ENCODE measurements at places on chromosomes 7 and 10.
A peak's percentile ranks its signal among the peaks of the same experiment; 100 is the strongest.

DNA sequence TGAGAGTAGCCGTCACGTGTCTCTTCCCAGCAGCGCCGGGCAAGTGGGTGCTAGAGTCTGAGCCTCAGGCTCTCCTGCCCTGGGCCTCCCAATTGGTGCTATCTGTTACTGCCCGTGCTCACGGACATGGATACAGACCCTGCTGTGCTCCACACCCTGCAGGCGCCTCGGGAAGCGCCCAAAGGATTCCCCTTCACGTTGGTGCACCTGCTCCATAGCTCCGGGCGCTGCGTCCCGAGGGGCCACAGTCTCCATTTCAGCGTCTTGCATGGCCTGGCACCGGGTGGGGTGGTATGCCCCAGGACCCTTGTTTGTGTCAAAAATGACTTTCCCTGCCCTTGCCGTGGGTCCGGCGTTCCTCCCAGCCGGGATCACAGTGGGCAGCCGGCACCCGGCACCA, 13.8 kb upstream of the ZNF212 start:
- DNase-seq, result no peak

- DNase-seq, result no peak
These were observed 190.6 kb downstream of the DIP2C start for GRCh38 chr10:498760-499435.

DNA sequence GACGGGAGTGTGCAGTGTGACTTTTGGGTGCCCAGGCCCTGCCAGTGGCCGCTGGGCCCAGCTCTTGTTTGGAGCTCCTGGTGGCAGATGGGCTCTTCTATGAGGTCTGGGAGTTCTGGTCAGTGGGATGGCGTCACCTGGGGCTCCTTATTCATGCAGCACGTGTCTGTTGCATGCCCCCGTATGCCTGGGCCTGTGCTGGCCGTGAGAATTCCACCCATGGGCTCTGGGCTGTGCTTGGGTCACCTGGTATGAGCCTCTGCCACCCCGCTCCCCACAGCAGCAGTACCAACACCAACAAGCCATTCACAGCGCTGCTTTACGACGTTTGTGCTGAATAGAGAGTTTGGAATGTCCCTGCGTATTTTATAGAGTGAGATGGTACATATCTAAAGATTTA, 27.1 kb downstream of the INPP5A start:
- DNase-seq, result no peak

DNA sequence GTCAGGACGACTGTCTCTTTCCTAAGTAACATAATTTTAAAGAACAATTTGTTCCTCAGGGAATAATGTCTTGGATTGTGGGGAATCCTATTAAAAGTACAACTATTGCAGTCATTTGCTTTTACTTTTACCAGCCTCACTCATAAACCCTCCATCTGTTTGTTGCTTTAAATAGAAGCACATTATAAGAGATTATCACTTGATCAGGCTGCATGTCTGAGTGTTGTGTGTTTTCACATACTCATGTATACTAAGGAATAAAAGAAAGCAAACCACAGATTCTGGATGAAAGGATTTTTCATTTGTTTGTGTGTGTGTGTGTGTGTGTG, 1077.8 kb downstream of the KCNMA1 start:
- no peak for DNase-seq

- DNase-seq, result no peak
These were observed 35.4 kb upstream of the FAM133B start for GRCh38 chr7:92625617-92626016.

DNA sequence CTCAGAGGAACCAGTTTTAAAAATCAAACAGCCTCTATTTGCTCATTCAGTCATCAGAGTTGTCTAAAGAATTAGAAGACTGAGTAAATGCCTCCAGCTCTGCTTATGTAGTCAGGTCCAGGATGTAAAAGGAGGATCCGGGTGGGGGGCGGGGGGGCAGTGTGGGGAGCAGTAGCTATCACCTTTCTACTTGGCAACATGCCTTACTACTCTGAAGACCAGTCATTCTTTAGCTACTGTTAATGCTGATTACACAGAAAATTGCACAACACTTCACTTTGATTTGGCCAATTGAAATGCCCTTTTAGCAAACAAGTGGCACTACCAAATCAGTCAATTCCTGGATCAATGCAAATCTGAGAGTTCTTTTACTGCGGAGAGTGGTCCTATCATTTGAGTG, 164.2 kb downstream of the NXPH1 start:
- no peak for DNase-seq

DNA sequence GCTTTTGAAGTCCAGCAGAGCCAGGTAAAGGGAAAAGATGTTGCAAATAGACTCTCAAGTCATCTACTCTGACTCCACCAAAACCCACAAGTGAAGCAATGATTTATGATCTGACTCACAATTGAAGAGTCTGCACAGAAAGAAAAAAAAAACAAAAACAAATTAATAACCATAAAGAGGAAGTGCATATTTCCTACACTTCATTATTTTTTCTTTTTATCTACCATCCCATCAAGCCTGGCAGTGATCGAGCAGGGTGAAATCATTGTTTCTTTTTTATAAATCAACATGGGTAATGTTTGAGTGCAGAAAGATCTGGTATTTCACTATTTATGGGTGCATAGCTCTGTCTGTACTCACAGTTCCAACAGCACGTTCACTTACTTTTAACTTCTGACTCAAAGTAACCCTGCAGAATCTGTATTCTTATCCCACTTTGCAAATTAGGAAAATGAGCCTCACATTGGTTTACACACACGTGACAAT, 829.0 kb downstream of the TNS3 start:
- DNase-seq, result no peak

DNA sequence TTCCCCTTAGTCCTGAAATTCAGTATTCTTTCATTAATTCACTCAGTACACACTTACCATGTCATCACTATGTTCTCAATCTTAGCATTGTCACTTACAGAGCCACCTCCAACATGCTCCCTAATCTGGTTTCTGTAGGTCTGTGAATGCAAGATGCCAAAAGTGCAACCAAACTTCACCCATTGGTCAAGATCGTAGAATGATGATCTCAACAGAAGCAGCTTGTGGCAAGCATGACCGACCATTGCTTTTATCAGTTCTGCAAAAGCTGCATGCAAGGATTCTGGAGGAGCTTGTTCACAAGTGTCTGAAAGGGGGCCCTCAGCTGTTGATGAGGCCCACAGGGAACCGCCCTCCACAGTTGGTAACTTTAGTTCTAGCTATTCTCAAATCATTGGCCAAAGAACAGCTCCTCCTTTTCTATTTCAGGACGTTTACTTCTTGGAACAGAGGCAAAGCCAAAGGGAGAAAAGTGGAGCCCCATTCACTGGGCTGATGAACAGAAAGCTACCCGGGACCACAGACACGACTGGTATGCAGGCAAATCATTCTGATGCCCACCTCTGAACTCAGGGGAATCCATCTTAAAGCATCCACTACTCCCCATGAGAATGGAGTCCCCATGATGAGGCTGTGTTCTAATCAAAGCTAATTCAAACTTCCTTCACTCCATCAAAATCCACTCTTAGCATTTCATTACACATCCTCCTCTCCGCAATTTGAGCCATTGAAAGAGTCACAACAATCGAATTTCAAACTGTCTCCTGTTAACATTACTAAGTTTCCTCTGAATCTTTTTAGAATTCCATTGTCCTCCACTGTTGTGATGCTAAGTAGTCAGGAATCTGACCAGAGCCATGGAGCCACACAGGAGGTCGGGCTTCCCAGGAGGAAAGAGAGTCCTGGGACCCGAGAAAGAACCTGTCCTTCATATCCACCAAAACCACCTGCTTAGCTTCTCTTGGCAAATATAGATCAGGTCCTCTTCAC, 13.9 kb downstream of the GRB10 start:
- no peak for DNase-seq

DNA sequence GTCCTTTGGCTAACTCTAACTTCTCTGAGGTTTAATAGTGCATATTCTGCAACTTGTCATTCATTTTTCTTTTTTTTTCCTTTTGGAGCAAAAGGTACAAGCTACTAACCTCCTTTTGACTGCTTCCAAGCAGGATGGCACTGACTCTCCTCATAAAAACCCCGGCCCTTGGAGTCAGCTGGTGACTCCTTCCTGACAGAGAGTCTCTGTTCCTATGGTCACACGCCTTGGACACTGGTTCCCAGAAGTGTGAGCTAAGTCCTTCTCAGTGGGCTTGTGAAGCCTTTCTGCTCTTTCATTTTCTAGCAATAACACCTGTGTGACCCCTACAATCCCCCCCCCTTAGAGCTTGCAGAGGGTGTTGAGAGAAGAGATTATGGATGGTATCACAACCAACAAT, 21.7 kb downstream of the DOCK4 start:
- DNase-seq, result no peak

GRCh38 chr10:69468751-69469089, 17.5 kb downstream of the TSPAN15 start:
- no peak for DNase-seq

DNA sequence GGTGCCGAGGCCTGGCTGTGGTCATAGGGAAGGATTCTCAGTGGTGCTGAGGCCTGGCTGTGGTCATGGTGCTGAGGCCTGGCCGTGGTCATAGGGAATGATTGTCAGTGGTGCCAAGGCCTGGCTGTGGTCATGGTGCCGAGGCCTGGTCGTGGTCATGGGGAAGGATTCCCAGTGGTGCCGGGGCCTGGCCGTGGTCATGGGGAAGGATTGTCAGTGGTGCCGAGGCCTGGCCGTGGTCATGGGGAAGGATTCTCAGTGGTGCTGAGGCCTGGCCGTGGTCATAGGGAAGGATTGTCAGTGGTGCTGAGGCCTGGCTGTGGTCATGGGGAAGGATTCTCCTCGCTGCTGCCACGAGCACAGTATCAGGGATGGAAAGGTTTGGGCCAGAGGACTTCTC, 327.3 kb downstream of the ADARB2 start:
- no peak for DNase-seq

- DNase-seq, result no peak
These were observed 960.0 kb downstream of the DNAJB9 start for GRCh38 chr7:109529712-109530111.

GRCh38 chr7:114533131-114533530, 118.5 kb downstream of the FOXP2 start:
- no peak for DNase-seq

- no peak for DNase-seq
These were observed 56.3 kb downstream of the PDGFA start for GRCh38 chr7:463362-463781.

GRCh38 chr10:65496541-65496940, 1429.3 kb upstream of the LRRTM3 start:
- no peak for DNase-seq

DNA sequence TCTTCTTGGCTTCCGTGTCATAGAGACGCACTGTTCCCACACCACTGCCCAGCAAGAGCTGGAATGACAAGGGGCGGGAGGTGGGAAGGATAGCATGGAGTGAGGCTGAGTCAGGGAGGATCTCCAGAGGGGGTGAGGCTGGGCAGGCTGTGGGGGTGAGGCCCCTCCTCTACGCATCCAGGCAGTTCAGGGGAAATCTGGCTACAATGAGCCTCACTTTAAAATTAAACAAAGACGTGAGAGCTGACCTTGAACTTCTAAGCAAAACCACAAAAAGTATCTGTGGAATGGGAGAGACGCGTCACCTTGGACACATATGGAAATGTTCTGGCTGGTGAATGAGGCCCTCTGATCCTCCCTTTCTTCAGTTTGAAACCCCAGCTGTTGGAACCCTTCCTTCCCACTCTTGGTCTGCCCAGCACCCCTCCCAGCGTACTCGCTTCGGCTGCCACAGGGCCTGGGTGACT, 17.7 kb downstream of the WDR91 start:
- no peak for DNase-seq

DNA sequence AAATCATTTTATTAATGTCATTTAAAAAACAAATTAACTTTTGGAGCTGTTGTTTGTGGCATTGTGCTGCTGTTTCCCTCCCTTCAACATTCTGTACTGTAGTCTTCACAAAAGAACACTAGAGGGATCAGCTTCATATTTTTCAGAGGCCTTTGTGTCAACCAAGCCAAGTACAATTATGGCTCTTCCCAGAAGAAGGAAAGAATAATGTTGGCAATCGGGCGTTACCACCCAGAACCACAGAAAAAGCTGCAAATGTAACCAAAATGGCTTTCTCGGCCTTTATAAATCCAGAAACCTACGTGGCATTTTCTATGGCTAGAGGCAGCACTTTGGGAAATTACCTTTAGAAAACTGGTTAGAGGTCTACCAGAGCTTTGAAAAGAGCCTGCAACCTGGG, 98.8 kb upstream of the COL1A2 start:
- DNase-seq, result no peak

- no peak for DNase-seq
These were observed 163.1 kb upstream of the PLXNA4 start for GRCh38 chr7:132739271-132739955.

DNA sequence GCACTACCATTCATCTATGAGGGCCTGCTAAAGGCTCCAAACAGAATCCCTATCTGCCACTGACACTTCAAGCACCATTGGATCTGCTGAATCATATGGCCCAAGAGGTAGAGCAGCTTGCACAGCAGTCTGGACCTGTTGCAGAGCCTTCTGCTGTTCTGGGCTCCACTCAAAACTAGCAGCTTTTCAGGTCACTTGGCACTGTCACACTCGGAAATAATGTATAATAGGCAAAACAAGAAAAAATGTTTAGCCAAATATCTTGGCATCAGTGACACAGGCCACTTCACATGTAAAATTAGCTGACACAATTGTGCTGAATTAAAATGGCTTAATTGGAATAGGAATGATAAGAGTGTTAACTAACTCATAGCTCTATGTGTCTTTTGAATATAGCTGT, 1182.9 kb upstream of the LRRTM3 start:
- no peak for DNase-seq

- no peak for DNase-seq
These were observed 19.0 kb downstream of the DPCD start for GRCh38 chr10:101607124-101607523.

DNA sequence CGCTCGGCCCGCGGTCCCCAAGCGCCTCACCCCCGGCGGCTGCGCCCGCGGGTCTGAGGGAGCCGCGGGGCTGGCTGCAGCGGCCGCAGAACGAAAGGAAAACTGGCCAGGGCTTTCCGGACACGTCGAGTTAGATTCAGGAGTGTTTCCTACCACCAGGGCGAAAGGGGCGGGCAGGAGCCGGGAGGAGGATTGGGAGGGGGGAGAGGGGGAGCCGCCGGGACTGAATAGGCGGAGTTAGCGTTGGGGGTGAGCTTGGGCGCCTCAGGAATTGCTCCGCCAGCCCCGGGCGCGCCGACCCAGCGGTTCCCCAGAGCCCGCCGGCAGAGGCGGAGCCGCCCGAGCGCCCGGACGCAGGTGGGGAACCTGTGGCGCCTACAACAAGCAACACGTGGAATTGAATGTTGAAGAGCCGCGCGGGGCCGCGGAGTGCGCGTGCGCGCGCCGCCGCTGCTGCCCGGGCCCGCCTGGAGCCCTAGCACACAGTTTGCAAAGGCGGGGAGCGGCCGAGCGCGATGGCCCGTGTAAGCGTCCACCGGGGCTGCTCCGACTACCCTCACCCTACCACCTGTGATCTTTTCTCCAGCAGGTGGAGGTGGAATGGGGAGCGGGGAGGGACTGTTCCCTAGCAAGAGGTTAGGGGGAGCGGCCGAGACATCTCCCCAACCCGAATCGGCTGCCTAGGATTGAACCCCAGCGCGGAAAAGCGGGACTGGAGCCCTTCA, at the start of gene CADPS2:
Gene CADPS2 (minus strand): TSS at position 104 of the 725 bp plus-strand sequence. CDS start 123 bp downstream, outside the sequence.
- peak; percentile 89 for DNase-seq

GRCh38 chr10:48896756-48897440, 42.7 kb downstream of the LRRC18 start:
- DNase-seq, result no peak

GRCh38 chr10:121290674-121291073, 307.6 kb downstream of the FGFR2 start:
- no peak for DNase-seq

- DNase-seq, result no peak
These were observed 11.4 kb upstream of the REPIN1 start for GRCh38 chr7:150357270-150357669.

- DNase-seq, result no peak
These were observed 27.6 kb upstream of the PRKG1 start for GRCh38 chr10:51046654-51047053.

- DNase-seq, result no peak
These were observed 108.3 kb downstream of the BUB3 start for GRCh38 chr10:123262456-123262855.

Data from suprapubic skin (tissue), 4 donors.